ENCODE measurements at places on chromosomes 7 and 10.

- DNase-seq = peak; percentile 51
Observed at GRCh38 chr7:157235357-157236333, 96.9 kb downstream of the UBE3C start.

- DNase-seq = no peak
Observed at GRCh38 chr10:130805635-130806030, 505.9 kb downstream of the TCERG1L start.

DNA sequence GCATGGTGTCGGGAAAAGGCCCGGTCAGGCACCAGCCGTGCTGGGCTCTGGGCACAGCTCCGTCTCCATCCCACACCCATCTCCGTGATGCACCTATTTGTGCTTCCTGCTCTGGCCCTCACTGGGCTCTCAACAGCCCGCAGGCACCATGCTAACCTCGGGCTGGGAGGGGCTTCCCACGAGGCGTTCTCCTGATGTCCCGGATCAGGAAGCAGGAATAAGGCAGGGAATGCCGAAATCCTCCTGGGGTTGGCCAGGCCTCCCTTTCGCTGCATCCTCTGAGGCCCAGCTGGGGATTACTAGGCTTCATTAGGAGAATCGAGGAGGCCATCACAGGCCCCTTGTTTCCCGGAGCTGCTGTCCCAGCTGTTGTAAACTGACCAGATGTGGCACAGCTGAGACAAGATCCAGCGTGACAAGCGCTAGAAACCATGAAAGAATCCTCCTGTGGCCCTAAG is 72.0 kb downstream of the FAM53B start:
- no peak for DNase-seq

- DNase-seq = peak; percentile 65
Observed at GRCh38 chr7:47945261-47946015, 2.8 kb downstream of the PKD1L1 start.

DNA sequence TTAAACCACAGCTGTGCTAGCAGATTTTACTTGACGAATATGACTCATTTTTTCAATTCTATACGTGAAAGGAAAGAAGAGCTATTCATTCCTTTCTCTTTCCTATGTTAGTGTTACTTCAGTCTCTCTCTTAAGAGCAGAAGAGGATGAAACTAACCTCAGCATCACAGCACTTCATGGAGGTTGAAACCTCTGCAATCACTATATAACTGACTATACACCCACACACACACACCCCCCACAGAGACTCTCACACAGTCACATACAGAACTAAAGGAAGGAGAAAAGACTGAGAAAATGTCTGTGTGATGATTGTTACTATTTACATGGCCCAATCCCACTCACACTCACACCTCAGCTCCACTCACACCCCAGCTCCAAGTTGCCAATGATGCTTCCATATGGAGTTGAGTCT is 104.2 kb downstream of the KIF20B start:
- DNase-seq = no peak

DNA sequence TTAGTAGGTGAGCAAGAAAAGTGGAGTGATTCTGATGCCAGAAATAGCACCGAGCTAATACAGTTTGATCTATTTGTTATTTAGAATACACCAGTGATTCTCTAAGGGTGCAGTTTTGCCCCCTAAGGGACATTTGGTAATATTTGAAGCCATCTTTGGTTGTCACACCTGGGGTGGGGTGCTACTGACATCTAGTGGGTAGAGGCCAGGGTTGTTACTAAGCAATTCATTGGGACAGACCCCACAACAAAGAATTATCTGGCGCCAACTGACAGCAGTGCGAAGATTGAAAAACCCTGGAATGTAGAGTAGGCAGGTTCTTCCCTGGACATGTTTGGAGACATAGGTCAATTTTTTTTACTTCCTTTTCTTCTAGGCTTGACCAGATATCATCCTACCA is 14.6 kb downstream of the PALS2 start:
- no peak for DNase-seq

DNA sequence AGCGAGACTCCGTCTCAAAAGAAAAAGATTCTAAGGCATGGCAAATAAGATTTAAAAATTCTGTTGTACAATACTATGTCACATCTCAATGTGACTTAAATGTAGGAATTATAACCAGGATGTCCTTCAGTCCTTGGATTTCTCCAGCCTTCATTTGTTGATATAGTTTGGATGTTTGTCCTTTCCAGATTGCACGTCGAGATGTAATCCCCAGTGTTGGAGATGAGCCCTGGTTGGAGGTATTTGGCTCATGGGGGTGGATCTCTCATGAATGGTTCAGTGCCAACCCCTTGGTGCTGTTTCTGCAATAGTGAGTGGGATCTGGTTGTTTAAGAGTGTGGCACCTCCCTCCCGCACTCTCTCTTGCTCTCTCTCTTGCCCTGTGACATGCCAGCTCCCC is 12.8 kb upstream of the ACHE start:
- DNase-seq = no peak

- no peak for DNase-seq
Observed at GRCh38 chr10:101704331-101704730, 9.4 kb upstream of the FBXW4 start.

DNA sequence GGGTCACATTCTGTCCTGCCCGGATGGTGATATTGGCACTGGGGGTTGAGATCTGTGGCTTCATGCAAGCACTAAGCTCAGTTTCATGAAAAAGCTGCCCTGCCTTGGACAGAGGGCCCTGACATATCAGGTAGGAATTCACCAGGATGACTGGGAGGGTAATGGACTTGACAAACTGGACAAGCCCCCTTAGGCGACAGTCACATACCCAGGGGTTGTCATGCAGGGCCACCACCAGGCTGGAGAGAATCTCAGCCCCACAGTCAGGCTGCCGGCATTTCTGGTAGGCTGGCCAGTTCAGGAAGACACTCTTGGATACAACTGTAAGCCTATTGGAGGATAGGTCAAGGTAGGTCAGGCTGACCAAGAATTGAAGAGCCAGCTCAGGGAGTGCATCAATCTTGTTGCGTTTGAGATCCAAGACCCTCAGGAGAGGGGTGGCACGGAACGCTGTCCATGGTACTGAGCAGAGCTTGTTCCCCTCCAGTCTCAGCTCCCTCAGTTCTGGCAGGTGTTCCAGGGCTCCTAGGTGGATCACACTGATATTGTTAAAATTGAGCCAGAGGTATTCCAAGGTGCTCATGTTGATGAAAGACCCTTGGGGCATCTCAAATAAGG is 824 bp downstream of the LRIT2 start:
- DNase-seq = no peak

DNA sequence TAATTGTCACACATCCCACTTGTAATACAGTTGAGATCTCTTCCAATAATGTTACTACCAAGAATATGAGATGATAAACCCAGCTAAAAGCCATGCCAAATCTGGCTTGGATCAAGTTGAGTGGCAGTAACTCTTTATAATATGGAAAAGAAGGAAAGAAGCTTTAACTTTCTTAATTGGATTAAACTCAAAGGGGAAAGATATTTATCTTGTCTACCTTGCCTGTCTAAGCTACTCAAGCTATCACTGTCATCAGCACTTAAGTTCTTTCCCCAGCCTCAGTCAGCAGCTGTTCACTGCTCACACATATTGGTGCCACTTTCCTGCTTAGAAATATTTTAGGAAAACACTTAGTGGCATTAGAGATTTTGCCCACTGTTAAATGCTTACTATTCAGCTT is 350.7 kb downstream of the IPMK start:
- no peak for DNase-seq

DNA sequence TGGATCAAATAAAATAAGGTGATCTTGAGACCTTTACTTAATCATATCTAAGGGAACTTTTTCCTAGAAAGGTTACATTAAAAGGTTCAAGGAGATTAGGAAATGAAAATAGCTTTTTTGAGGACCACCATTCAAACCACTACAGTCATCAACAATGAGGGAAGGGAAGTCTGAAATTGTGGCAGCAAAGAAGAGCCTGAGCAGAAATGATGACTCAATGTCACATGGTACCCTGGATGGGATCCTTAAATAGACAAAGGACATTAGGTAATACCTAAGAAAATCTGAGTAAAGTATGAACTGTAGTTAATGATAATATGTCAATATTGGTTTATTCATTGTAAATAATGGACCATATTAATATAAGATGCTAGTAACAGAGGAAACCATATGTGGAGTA is 236.0 kb downstream of the SEMA3D start:
- no peak for DNase-seq

DNA sequence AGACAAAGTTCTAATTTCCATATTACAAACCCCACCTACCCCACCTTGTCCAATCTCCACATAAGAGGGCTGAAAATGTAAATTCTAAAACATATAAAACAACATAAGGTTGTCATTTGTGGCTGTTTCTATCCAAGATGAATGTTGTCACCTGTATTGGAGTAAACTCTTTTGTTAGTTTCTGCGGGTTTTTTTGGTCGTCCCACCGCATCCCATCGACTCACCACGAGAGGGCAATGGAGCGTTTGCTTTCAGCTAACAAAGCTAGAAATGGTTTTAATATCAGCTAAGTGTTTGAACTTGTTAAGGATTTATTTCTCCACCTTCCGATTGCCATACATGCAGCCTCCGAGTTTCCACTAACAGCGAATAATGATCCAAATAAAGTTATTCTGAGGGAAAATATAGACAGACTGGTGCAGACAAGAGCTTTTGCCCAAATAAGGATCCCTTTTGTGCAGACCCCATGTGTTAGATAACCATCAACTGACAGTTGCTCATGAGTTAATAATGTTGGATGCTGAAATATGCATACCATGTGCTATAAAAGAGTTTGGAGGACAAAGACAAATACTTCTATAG is 137.2 kb downstream of the ARID5B start:
- peak; percentile 75 for DNase-seq

Measured in AG10803 (cell line).